ENCODE measurements at places on chromosomes 5 and 9. TPM values are rescaled to one million over a fixed set of nuclear protein-coding genes. Genes with fewer than 3 reads are reported as not detected.

DNA sequence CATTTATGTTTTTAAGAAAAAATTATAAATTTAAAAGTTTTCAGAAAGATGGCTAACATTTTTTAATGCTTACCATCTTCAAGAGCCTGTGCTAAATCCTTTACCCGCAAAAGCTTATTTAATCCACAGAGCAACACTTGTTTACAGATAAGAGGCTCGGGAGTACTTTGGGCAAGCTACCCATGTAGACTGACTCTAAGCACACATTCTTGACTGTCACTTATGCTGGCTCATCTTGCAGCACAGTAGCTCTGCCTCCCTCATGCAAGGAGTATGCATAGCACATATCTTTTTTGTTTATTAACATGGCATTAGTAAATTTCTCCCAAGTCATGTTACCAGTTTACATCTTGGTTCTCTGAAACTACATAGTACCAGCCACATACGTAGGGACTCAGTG, 14.7 kb downstream of the SH3RF2 start:
- DNase-seq = no peak

GRCh38 chr5:138448481-138449398, 9.9 kb downstream of the REEP2 start:
- DNase-seq = no peak

DNA sequence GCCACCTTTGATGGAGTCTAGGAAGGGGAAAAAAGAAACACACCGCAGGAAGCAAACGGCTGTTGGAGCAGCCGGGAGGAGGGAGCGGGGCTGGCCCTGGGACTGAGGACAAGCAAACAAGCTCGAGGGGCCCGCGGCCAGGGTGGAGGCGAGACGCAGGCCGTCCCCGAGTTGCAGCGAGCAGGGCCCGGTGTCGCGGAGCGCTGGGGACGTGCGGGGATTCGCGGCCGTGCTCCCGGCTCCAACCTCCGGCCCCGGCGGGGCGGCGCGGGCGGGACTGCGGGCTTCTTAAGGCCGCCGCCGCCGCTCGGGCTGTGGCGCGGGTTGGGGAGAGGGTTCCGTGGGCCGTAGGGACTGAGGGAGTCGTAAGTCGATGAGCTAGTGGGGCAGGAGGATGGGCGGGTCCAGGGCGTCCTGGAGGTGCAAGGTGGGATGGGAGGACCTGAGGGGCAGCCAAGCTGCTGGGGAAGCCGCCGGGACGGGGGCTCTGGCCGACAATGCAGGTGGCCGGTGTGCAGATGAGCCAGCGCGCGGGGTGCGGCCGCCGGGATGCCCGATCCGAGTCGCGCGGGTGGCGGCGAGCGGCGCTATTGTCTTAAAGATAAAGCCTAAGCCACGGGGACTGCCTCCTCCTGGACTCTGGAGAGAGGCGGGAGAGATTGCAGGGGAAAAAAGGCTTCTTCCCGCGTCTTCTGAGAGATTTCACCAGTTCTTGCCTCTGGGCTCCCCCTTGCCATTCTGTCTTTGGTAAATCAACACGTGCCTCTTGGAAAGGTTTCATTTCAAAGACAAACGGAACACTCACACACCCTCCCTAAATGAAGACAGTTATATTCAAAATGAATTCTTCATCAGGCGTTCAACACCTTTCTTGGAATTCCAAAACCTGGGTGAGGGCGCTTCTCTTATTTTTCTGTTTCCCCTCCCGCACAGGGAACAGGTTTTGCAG, 1.6 kb upstream of the HAPLN1 start:
- no peak for DNase-seq

DNA sequence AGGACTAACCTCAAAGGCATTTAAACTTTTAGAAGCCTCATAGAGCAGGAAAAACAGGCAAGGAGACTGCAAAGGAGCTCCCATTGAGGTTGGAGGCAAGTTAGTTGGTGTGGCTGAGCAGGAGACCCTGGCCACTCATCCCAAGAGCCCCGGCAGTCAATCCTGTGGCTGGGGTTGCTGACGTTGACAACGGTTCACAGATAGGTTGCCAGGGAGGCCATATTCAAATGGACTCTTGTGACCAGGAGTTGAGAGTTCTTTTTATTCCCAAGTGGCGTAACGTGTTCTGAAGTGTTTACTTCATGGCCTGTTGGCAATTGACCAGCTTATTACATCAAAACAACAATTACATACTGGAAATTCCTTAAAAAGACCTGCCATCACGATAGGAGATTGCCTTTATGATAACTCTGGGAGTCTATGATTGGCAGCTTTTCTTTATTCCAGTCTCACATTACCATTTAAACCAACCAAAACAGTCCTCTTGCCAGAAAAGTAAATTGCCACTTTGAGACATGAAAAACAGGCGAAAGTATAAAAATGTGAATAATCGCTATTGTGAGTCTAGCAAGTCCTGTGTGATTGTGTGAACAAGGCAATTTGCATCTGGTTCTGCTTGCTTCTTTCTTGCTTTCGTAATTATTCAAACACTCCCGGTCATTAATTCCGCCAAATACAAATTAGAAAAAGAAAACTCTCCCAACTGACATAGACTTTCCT, 394.9 kb downstream of the MED10 start:
- no peak for DNase-seq

ARSK gene
- total RNA-seq = 4.1 TPM

CKMT2 gene
- not detected for total RNA-seq
